Inflammatory macrophage treated with lipopolysaccharide for 1 hour (primary cell): ENCODE measurements at places on chromosomes 6 and 20.

DNA sequence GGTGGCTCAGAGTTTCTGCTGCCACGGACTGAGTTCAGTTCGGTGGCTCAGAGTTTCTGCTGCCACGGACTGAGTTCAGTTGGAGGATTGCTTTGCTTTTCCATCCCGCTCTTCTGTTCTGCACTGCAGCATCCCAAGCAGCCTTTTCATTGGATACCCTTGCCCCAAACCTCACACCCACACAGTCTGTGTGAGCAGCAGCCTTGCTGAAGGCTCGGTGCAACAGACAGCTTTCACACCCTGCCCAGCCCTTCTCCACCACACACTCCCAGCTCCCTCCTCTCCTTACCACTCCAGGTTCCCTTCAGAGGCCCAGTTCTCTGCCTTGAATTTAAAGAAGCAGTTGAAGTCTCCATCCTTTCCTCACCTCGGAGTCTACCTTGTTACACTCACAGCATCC lies 52.5 kb upstream of the CHD6 start:
- DNase-seq = no peak

- peak; percentile 55 for DNase-seq
These were observed 18.0 kb upstream of the SIRPB2 start for GRCh38 chr20:1509237-1509636.

DNA sequence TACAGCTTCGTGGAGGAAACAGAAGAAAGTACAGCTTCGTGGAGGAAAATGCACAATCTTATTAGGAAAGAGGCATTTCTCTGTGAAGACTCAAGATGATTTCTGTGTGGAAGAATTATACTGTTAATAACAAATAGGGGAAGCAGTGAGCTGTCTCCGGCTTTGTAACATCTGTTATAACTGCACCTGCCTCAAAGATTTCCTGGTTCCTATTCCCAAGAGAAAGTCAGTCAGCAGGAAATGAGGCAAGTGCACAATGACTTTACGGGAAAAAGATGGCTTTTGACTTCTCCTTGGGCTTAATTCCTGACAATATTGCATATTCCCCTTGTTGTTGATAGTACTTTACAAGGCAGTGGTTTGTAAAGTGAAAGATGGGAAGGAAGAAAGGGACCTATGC lies 538.5 kb downstream of the BMP2 start:
- DNase-seq = no peak

DNA sequence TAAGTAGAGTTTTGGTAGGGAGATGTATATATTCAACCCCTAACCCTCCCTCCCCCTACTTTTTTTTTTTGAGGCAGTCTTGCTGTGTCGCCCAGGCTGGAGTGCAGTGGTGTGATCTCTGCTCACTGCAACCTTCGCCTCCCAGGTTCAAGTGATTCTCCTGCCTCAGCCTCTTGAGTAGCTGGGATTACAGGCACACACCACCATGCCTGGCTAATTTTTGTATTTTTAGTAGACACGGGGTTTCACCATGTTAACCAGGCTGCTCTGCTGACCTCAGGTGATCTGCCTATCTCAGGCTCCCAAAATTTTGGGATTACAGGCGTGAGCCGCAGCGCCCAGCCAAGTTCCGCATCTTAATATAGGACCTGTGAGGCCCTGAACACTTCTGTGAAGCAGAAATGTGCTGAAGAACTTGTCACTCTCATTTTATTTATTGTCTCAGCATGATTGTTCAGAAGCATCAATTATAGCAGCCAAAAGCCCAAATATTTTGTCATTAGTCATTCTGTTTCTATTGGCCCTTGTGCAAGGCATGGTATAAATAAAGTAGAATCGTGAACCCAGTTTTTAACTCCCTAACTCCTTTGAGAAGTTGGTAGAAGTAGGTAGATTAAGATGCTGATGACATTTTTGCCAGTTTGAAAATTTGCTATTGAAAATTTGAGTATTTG lies 19.4 kb downstream of the DSTN start:
- DNase-seq = no peak

- DNase-seq = no peak
These were observed 5.6 kb upstream of the CEP85L start for GRCh38 chr6:118656847-118657451.

DNA sequence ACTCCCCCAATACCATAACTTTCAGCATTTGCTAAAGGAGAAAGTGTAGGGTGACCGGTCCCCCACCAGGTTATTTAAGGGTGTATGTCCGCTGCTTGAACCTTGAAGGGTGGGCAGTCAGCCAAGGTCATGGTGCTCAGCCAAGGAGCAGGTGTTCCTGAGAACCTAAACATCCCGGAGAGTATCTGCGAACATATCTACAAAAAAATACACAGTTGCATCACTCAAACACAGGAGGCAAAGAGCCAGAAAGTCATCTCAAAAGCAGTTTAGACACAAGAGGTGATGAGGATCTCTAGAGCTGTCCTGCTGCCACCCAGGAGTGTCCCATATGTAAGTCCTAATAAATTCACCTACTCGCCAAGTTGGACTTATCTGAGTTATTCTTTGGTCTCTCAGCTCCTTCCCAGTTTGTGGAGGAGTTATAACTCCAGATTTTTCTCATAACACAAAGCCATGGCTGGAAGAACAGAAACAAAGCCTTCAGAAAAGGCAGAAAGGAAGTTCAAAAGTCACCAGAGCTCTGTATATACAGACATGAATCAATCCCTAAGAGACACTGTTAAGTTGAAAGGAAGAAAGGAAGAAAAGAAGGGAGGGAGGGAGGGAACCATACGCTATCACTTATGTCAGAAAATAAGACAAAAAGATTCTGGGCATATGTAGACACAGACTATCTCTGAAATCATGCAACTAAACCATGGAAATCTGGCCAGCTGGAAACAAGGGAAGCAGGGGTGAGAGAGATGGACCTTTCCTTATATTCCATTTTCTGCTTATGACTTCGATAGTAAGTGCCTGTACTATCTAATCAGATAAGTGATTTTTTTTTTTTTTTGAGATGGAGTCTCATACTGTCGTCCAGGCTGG lies 11.3 kb downstream of the MBOAT1 start:
- no peak for DNase-seq

- DNase-seq = no peak
These were observed 4.5 kb downstream of the GPR63 start for GRCh38 chr6:96832780-96833179.

DNA sequence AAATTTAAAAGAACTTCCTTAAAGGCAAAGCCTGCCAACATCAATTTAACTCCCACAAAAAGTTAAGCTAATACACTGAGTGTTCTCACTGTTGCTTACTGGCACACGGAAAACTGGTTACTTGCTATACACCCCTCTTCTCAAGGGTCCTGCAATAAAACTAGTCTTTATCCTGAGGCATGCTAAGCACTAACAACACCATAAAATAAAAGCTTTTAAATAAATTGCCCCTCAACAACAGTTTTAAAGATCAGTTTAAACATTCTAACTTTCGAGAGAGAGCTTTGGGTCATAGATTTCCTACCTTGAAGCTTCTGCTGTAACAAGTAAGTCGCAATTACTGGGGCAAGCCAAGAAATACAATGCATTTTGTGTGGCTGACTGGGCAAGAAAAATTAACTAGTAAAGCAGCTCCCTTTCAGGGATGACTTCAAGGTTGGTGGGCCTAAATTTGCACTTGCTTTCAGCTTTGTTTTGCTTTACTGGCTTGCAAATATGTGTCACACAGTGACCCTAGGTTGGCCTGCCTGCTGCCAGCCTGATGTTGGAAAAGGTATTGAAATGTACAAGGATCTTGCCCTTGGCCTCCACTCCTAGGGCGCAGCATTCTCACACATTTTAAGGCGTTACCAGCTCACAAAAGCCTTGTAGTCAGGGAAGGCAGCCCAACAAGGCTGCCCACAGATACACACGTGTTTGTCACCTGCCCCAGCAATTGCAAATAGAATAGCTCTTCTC lies 4.0 kb upstream of the HEY2 start:
- DNase-seq = no peak

DNA sequence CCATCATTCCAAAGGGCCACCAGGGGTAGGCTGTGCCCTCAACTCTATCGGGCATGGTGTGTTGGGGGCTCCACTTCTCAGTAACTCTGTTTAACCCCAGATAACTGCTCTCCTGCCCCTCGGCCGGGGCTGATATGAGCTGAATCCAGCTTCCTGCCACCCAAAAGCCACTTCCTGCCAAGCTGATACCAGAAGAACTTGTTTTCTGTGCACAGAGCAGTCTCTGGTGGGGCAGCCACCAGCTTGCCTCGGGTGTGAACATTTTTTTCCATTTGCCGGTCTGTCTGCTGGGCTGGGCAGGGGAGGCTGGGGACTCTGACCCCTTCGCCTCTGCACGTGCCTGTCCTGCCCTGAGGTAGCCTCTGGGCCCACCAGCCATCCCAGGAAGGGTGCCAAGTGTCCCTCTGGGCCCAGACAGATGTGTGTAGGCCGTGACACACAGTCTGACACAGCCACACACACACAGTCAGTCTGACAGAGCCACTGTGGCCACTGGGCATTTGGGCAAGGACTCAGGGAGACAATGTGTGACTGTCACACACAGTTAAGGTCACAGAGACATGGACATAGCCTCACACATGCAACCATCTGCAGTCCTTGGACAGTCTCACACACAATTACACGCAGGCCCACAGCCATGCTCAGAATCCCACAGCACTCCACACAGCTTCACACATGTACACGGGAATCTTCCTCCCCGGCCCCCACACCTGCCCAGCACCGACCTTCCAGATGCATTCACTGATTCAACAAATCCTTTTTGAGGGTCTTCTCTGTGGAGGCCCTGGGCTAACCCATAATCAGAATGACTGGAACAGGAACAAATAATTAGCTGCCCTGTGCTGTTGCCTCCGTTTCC lies 45.1 kb downstream of the NOL4L start:
- no peak for DNase-seq

DNA sequence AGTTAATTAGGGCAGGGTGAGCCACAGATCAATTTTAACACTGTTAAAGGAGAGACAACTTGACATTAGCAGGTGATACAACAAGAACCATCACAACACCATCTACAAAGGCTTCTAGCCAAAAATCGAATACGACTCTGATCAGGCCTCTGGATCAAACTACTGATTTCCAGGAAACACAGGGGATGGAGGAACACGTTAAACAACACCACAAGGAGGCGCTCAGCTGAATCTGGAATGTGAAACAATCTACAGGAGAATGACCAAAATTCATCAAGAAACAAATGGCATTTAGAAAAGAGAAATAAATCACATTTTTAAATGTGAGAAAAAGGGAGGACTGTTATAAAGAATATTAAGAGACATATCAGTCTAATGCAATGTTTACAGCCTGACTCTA lies 13.5 kb upstream of the MAFB start:
- DNase-seq = no peak

DNA sequence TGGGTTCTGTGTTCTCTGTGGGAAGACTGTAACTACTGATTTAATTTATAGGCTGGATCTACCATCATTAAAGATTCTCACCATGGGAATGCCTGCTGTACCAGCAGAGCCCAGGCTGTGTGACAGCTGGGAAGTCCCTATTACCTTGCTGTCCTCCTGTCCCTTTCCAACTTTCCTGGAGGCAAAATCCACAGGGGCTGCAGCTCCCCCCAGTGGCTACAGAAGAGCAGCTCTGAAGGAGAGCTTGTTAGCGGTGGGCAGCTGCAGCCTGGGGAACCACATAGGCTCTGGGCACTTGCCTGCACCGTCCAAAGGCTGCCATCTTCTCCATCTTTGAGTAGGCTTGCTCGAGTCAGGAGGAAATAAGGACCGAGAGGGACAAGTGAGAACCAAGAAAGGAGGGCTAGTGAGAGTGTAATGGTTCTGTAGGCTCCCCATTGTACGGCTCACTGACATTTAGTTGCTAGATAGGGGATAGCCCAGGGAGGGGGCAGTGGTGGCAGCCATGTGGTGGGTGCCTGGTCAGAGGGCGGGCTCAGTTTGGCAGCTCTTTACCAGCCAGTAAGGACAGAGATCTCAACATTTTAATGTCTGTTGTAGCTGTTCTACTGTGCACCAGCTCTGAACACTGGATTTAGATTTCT lies 155.1 kb upstream of the MLIP start:
- no peak for DNase-seq

- DNase-seq = peak; percentile 67
These were observed 126.7 kb downstream of the BCAS1 start for GRCh38 chr20:53943522-53944291.

DNA sequence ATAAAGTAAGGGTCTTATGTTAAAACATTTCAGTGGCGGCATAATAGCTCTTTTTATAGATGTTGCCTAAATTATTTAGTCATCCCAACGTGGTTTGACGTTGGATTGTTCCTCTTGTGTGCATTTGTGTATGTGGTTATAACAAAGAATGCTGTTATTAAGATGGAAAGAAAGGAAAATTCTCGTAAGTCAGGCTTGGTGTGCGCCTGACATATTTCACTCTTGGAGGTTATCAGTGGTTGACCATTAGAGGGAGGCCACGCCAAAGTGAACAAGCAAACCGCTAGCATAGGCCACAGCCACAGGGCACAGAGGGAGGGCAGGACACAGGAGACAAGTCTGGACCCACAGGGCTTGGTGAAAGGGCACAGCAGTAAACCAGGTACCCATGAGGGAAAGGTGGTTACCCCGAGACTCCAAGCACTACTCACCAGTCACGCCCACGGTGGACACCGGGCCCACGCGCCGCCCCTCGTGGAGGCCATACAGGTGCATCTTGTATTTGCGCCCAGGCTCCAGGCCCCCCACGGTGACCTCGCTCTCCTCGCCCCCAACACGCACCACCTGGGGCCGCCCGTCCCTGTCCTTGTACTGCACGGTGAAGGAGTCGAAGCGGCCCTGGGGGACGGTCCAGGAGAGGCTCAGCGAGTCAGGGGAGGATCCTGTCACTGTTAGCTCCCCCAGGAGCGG lies 22.9 kb downstream of the CYP21A2 start:
- no peak for DNase-seq

- no peak for DNase-seq
These were observed 16.3 kb upstream of the SYNJ2 start for GRCh38 chr6:157965387-157965786.

GRCh38 chr20:35904982-35905663 lies 49.2 kb downstream of the SCAND1 start:
- DNase-seq = no peak

DNA sequence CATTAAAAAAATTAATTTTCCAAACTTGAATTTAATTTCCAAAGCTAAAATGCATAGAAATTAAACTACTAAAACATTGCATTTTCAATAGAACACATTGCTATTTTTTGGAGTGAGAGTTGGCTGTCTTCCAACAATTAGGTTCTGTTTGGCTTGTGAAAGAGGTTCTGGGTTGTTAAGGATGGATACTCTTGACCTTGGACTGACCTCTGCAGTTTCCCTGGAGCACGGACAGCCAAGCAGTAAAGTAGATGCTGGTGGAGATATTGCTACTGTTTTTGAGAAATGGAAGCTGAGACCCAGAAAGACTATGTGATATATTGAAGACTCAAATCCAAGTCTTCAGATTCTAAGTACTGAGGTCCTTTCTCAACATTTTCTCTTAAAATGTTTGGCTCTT lies 95.9 kb upstream of the CHD6 start:
- DNase-seq = no peak

GRCh38 chr6:33998660-33999059 lies 147.2 kb downstream of the GRM4 start:
- DNase-seq = no peak
